ENCODE measurements at places on chromosomes 2 and 18.

DNA sequence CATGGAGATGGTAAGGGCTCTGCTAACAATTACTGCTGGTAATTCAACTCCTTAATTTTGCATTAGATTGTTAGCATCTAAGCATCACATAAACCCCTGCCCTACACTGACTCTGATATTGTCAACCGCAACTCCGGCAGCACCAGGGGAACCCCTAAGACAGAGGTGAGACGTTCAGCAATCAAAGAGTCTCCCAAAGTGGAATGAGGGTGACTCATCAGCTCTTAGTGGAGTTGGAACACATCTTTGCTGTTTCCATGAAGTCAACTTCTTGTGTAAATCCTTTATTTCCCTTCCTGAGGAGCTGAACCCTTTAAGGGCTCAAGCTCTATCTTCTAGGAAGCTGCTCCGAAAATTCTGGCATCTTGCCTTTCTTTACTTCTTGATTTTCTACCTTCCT lies 52.1 kb downstream of the ABCG8 start:
- peak; percentile 33 for DNase-seq

DNA sequence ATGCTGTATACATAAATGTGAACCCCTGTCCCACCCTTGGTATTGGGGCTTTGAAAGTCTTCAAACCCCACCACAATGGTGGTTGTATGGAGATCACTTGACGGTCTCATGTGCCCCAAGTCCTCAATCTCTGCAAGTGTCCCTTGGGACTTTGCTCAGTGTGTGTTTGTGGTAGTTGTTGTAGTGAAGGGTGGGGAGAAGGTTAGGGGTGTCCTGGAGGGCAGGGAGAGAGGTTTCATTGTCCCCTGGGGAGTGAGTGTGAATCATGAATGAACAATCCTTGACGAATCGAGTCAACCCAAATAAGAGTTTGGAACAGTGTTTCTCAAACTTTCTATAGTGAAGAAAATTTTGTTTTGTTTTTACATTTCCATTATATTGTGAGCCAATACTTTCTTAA lies 28.1 kb downstream of the COL4A3 start:
- DNase-seq = no peak

DNA sequence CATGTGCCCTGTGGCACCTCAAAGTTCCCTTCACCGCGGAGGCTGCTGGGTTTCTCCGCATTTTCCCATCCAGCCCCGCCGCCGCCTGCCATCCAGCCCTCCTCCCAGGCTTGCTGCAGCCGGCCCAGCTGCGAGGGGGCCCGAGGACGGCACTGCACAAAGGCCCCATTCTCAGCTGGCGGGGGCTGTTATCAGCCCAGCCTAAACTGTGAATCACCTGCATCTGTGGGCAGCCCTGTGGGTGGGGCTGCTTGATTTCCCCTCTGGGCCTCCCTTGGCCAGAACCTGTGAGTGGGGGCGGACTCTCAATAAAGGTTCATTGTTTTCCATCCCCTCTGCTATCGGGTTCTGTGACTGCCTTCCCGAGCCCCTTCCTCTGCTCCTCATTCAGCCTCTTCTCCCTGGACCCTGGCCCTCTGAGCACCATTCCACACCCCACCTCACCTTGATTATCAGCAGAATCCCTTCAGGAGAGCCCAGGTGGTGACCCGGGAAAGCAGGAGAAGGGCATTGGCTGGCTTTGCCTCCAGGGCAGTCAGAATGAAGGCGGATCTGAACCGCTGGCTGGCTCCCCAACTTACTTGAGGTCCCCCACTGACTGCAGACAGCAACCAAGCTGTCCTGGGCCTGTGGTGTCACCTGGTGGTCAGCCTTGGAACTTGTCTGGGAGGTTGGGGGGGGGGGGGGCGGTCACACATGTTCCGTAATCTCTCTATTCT lies 204.5 kb downstream of the ZFP36L2 start:
- no peak for DNase-seq

DNA sequence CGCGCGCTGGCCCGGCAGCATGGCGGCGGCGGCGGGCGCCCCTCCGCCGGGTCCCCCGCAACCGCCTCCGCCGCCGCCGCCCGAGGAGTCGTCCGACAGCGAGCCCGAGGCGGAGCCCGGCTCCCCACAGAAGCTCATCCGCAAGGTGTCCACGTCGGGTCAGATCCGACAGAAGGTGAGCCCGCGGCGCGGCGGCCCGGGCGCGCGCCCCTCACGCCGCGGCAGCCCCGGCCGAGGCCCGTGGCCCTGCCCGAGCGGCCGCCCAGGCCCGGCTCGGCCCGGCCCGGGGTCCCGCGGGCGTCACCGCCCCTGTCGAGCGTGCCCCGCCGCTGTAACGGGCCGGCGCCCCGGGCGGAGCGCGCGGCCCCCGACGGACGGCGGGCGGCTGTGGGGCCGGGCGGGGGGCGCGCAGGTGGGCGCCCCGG lies 218 bp downstream of the DGKD start:
- DNase-seq = no peak
